ENCODE measurements at places on chromosomes 7 and 10.

GRCh38 chr7:140079121-140079536 is 16.4 kb upstream of the PARP12 start:
- DNase-seq, result no peak

DNA sequence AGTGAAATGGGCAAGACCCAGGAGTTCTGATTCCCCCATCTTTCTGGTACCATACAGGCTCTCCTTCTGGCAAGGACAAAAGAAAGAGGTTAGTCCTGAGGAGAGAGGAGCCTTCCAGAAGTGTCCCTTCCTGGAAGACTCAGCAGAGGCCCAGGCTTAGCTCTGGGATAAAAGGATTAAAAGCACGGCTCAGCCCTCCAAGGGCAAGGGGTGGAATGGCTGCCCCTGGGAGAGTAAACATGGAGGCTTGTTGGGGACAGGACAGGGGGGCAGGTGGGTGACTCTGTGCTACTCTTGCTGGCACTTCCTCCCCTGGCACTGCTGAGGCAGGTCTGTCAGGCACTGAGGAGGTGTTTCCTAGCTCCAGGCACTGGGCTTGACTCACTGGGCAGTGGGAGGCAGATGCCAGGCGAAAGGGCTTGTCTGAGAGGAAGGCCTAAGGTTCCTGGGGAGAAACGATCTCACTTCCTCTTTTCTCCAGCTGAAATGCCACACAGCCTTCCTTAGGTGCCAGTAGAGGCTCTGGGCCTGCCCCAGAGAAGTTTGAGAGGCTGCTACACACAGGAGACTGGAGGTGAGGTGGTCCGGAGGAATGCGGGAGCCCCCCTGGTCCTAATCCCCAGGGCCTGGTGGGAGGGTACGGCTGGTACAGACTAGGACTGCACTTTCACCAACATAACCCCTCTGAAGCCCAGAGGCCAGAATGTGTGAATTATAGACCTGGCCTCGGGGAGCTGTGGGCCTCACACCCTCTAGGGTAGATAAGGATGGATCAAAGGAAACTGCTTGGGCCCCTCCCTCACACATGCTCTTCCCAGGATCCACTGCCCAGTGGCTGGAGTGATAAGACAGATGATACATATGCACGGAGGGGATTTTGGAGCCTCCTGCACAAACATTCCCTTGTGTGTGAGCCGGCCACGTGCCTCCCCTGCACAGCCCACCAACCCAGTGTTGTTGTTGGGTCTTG is 63.2 kb upstream of the PODXL start:
- DNase-seq, result no peak

GRCh38 chr7:21580073-21580521 is 37.3 kb downstream of the DNAH11 start:
- DNase-seq, result peak; percentile 73

DNA sequence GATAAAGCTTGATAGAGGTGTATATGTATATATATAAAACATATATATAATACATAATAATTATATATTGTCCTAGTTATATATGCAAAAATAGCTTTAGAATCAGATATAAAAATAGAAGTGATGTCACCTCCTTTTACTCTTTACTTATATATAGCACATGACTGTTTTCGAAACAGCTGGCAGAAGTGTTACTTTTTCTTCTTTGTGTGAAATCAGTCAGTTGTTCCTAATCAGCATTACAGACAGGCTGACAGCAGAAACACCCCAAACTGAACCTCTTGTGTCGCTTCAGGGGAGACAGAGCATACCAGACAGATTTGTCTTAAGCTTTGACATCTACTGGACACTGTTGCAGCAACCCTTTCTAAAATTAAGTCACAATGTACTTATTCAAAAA is 684.9 kb upstream of the CELF2 start:
- DNase-seq, result no peak

Measured in adipocyte (in vitro differentiated cells).